ENCODE measurements at places on chromosomes 13 and 19.

DNA sequence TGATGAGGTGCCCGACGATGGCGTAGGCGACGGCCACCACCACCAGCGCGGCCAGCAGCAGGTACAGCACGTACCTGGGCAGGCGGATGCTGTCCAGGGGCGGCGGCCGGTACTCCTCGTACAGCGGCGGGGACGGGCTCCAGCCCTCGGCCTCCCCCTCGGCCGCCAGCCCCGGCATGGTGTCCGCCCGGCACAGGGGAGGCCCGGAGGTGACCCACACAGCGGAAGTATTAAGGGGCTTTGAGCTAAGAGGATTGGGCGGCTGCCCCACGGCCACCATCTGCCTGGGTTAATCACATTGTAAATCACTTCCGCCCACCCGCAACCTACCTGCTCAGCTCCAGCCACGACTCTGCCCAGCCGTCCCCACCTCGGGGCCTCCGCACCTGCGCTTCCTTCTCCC, at the start of gene SMIM44:
Gene SMIM44 (minus strand): TSS at position 216 of the 403 bp plus-strand sequence. CDS start 38 bp downstream, at position 178.
- no peak for DNase-seq

DNA sequence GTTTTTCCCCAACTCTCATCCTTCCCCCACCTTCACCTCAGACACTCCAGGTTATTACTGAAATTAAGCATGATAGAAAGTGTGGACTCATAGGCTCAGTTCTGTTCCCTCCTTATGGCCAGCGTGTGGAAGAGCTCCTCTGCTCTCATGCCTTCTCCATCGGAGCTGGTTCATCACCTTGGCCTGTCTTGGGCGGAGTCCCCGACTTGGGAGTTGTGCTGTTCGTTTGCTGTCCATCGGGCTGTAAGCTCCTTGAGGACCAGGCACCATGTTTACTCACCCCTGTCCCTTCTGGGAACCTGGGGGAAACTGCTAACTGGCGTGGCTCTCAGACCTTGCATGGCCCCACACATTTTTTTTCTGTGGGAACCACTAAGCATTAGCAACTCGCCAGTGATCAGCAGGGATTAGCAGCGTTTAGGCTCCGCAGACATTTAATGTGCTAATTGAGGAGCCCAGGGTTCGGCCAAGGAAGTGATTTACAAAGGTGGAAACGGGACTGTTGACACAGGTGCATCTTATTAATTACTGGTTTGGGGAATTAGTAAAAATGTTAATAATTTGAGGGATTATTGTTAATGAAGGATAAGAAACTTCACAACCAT, 123.8 kb downstream of the TM9SF2 start:
- DNase-seq: no peak

DNA sequence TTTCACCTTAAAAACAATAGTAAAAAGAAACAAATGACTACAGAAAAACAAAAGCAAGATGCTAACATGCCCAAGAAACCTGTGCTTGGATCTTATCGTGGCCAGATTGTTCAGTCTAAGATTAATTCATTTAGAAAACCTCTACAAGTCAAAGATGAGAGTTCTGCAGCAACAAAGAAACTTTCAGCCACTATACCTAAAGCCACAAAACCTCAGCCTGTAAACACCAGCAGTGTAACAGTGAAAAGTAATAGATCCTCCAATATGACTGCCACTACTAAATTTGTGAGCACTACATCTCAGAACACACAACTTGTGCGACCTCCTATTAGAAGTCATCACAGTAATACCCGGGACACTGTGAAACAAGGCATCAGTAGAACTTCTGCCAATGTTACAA, 6.0 kb downstream of the CKAP2 start:
- no peak for DNase-seq

DNA sequence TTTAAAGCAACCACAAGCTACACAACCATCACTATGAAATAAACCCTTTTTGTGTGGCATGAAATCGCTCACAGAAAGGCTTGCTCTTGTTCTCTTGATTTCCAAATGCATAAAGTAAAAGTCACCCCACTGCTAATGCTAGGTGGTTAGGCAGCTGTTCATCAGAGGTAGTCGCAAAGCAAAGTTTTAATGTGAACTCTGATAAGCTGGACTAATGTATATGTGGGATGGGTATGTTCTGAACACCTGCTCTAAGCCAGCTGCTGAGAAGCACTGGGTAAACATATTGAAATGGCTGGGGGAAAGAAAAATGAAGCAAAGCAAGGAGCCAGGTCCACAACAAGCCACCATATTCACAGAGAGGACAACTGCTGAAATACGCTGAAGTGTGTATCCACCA, 142.3 kb downstream of the KLF12 start:
- DNase-seq: no peak

- no peak for DNase-seq
Measured at GRCh38 chr13:28297341-28297740, 159.0 kb downstream of the PAN3 start.

DNA sequence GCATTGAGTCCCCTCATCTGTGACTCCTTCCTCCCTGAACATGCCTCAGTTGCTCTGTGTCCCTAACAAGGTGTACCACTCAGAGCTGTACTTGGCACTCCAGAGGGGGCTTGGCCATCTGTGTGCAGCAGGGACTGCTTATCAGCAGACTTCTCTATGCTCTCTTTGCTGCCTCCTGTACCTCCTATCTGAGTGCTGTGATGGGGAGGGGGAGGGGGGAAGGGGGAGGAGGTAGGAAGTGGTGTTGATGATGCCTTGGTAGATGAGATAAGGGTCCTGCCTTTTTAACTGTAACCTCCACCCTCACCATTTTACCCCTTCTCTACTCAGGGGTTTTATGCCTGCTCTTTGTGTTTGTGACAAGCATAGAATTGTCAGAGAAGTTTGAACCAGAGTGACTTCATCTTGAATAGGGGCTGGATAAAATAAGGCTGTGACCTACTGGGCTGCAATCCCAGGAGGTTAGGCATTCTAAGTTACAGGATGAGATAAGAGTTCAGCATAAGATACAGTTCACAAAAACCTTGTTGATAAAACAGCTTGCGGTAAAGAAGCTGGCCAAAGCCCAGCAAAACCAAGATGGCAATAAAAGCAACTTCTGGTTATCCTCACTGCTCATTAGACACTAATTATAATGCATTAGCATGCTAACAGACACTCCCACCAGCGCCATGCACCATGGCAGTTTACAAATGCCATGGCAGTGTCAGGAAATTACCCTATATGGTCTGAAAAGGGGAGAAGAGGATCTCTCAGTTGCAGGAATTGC, 13.2 kb downstream of the PCDH8 start:
- no peak for DNase-seq

All from CD14-positive monocyte (primary cell).